Cortex of kidney (tissue), 1 donor: ENCODE measurements at places on chromosomes 1 and 21.

DNA sequence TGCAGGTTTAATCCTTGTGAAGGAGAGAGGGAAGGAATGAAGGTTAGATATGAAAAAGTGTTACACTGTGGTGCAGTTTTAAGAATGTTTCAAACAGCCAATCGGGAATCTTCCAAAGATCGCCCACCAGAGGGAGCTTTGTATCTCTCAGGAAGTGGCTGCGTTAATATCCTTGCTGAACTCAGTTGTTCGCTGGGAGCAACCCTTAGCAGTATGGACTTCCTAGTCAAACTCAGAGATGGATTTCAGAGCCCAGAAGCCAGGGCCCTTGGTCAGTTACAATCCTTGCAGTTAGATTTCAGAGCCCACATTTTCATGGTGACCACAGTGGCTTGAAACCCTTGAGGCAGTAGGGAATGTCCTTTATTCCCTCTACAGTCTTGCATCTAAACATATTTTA is 136.2 kb downstream of the NTNG1 start:
- no peak for DNase-seq

- no peak for DNase-seq
These were observed 13.6 kb upstream of the ENAH start for GRCh38 chr1:225666495-225666894.

DNA sequence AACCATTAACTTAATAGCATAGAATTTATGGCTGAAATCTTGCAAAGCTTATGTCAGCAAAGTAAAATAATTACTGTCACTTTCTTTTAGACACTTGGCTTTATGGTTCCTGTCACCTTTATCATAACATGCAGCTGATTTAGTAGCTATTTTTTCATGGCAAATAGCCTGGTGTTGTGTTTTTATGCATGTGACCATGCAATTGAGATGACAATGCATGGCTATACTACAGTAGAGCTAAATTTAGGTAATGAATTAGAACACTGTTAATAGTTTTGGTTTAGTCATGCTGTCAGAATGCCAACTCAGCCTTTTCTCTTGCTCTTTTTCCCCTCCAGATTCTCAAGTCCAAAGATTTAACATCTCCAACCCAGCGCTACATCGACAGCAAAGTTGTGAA is 88.6 kb downstream of the TGFB2 start:
- DNase-seq: no peak

GRCh38 chr1:112429749-112430148 is 33.7 kb downstream of the CTTNBP2NL start:
- no peak for DNase-seq

DNA sequence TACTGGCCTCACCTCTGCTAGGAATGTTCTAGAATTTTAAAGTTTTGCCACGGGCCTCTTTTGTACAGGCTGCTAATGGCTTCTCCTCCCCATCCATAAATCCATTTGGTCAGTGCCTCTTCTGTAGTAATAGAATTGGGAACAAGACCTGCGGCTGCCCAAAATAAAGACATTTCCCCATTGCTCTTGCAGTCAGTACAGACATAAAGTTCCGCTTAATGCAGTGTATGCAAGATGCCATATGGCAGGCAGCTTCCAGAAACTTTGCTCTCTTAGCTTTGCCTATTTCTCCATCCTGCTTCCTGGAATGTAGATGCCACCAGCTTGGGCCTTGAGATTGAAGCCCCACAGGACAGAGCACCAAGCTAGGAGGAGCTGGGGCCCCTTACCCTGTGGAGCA is 3.7 kb upstream of the SLC2A5 start:
- DNase-seq: no peak

- DNase-seq: no peak
These were observed 498.1 kb downstream of the LMO4 start for GRCh38 chr1:87826681-87827251.

GRCh38 chr1:65793359-65793732 is 651 bp downstream of the PDE4B start:
- DNase-seq: no peak

- no peak for DNase-seq
These were observed 833.3 kb downstream of the USP25 start for GRCh38 chr21:16563116-16563515.

- no peak for DNase-seq
These were observed 91.7 kb downstream of the SIM2 start for GRCh38 chr21:36790616-36791015.

DNA sequence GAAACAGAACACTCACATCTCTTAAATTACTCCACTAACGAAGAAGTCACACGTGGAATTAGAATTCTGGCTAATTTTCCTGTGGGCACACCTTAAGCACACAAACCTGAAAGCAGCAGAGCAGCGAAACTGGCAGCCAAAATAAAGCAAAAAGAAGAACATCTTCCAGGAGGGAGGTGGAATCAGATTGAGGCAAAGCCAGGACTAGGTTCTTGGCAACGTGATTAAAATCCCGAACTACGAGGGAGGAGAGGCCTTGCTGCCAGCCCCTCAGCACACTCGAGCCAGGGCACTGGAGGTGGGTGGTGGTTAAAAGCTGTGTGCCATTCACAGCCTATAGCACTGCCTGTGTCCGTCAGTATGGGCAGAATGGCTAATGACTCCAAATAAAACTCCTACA is 58.0 kb downstream of the HIVEP3 start:
- DNase-seq: no peak

DNA sequence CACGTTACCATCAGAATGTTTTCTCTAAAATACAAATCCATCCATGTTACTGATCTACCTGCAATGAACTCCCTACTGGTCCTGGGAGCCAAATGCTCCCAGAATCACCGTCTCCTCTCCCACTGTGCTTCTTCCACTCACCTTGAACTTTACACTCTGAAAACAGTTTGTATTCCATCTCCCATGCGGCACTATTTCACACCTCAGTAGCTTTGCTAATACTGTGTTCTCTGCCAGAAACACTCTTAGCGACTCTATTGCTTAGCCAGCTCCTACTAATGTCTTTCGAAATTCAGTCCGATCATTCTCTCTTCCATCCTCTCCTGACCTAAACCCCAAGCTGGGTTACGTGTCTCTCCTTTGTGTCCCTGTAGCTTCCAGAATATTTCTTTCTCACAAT is 284.4 kb upstream of the DUSP10 start:
- no peak for DNase-seq

DNA sequence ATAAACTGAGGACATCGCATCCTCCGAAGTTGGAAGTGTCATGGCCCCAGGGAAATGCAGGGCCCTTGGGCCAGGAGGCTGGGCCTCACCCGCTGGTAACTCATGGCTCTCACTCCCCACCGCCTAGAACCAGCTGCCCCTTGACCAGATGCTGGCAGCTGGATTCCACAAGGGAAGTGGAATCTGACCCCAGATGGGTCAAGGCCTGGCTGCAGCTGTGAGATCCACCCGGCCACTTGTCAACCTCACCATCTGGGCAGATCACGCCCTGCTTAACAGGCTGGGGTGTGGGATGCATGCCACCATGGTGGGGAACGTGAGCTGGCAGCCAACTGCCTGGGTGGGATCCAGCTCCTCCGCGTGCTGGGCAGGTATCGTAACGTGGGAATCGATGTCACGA is 25.5 kb downstream of the KCNAB2 start:
- DNase-seq: no peak

DNA sequence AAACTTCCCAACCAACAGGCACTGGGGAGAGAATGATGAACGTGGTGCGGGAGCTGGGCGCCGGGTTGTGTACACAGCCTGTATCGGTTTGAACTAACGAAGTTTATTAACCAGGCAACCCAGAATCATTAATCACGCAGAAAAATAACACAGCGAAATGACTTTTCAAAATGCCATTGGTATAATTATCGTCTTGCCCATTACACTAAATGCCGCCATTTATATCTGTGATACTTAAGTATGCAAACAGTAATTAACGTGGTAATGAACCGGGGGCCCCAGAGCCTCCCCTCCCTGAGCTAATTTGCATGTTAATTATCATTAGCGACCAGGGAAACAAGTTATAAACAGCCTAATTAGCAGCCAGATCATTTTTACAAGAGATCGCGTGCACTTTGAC is 5.1 kb upstream of the TTC34 start:
- no peak for DNase-seq

- DNase-seq: no peak
These were observed 344.0 kb downstream of the ST6GALNAC3 start for GRCh38 chr1:76418531-76418930.

DNA sequence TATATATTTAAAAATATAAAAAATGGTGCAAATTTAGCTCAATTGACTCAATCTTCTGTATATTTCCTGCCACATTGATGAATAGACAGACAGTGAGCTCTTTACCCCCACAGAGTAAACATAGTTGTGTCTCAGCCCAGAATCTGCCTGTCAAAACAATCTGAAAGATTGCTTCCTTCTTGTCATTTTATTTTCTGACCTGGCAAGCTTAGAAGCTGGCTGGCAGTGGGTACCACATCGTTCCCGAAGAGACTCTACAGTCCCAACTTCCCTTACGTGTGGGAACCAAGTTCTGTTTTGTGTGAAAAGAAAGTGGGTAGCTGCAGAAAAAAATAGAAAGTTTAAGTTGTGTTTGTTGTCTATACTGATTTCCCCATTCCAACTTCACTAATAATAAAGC is 629.3 kb upstream of the NEGR1 start:
- no peak for DNase-seq

- no peak for DNase-seq
These were observed 109.6 kb downstream of the PCP4 start for GRCh38 chr21:39976800-39977199.

- DNase-seq: no peak
These were observed 1214.8 kb upstream of the ADGRL4 start for GRCh38 chr1:80221319-80221718.

DNA sequence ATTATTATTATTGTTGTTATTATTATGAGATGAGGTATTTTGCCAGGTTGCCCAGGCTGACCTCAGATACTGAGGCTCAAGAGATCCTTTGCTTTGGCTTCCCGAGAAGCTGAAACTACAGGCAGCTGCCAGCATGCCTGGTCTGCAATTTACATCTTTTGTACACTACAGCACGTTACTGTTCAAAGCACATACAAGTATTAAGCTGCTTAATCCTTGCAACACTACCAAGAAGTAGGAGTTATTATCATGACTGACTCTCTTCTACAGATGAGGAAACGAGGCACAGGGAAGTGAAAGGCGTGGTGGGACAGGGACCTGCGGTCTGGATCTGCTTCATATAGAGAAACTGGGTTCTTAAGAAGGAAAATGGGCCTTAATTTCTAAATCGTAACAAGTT is 11.6 kb downstream of the ERG start:
- no peak for DNase-seq

- DNase-seq: no peak
These were observed 458.2 kb upstream of the RUNX1 start for GRCh38 chr21:35507181-35507759.

GRCh38 chr1:25520446-25521061 is 22.9 kb upstream of the LDLRAP1 start:
- no peak for DNase-seq

DNA sequence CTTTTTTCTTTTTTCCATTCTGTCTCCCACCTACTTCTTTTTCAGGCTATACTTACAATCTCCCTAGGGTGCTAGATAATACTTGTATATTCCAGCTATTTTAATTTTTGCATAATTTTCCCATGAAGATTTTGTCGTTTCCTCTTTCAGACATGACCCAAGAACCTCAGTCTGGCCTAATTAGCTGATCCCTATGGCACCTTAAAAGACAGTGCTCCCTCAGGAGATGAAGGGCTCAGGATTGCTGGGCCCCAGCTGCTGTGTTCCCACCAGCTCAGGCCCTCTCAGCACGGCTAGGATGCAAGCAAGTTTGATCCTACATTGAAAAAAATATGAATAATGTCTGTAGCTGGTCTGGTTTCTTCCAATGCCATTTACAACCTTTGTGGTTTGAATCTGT is 55.0 kb upstream of the RGS5 start:
- no peak for DNase-seq

GRCh38 chr1:236018885-236019453 is 45.9 kb downstream of the NID1 start:
- DNase-seq: no peak

GRCh38 chr1:47738560-47739182 is 258.5 kb downstream of the TRABD2B start:
- DNase-seq: no peak

- no peak for DNase-seq
These were observed 81.0 kb downstream of the SLC30A10 start for GRCh38 chr1:219847215-219847855.
